AG09309 (cell line): ENCODE measurements at places on chromosomes 5 and 9.

- DNase-seq: no peak
Measured at GRCh38 chr5:137606401-137606800, 107.3 kb upstream of the SPOCK1 start.

DNA sequence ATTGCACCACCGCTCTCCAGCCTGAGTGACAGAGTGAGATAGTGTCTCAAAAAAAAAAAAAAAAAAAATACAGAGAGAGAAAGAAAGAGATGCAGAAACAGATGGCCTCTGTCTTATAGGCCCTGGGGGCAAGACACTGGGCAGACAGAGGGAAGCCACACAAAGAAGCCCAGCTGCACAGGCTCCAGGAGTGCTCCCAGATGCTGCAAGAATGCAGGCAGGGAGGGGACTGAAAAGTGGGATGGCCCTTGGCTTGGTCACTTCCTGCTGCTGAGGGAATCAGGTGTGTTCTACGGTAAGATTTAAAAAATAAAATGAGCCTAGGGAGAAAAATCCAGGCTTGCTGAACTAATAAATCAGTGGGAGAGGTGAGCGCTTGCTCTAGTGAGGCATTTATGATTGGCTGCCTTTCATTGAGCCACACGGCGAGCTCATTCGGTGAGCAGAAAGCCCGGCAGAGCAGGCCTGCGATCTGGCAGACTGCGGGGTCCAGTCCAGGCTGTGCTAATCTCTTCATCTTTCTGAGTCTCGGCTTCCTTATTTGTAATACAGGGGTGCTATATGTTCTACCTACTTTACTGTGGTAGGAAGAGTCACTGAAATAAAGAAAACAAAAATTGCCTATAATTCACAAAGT is 80.6 kb downstream of the RAD23B start:
- DNase-seq: no peak

- DNase-seq: peak; percentile 47
Measured at GRCh38 chr9:117725426-117725887, 21.3 kb downstream of the TLR4 start.

- DNase-seq: peak; percentile 25
Measured at GRCh38 chr9:79685577-79685976, 113.8 kb downstream of the TLE4 start.

GRCh38 chr5:135158982-135159381 is 125.0 kb upstream of the PITX1 start:
- DNase-seq: no peak

DNA sequence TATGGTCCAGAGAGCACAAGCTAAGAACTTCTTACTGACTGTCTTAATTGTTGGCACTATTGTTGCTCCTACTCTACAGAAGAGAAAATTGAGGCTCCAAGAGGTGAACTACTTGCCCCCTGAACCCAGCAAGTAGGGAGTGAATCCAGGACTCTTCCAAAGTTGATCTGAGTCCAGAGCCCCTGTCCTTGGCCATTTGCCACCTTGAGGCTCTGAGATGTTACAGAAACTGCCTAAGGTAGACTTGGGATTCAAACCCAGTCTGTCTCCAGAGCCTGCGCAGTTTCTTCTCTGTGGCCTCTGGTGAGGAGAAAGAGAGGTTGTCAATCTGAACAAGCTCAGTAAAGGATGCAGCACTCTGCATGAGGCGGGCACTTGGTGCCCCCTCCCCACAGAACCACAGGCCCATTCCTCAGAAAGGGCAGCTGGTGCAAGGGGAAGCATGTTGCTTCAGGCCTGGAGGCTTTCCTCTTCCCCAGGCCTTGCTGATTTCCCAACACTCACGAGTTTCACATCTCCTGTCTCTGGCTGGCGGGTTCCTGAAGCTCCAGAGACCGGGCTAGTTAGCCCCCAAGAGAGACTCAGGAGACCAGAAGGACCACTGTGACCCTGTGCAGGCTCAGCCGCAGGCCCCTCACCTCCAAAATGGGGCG is 2.9 kb upstream of the LCP2 start:
- no peak for DNase-seq

DNA sequence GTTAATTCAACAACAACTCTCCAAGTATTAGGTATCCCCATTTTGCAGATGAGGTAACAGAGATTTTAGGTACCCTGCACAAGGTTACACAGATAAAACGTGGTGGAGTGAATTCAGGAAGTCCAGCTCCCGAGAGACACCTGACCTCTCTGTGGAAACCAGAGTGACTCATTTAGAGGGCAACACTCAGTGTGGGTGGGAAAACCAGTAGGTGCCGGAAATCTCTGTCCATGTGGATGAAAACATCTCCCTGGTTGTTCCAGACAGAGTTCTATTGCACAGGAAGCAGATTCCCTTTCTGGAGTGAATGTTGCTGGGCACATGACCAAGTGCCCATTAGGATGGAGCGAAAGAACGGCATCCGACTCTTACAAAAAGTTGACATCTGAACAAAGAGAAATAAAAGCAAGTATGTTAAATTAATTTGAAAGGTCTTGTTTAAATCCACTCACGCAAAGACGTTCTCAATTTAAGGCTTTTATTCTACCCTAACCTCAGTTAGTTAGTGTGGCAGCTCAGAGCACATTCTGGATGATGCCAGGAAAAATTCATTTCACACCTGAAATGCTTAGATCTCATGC is 391.9 kb upstream of the WWC1 start:
- DNase-seq: no peak

DNA sequence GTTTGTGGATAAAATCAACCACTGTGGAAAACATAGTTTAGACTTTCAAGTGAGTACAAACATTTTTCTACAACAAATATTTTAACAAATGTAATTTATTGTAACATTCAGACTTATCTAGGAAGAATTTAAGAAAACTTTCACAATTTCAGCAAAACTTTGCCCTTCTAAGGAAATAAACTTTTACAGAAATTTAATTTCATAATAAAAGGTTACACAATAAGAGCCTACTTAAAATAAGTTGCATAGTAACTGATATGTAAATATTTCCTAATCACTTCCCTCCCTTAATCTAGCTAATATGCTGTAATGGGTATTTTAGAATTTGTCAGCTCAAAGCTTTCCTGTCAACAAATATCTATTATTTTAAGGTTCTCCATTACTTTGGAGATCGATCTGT is 1899.9 kb downstream of the MAT2B start:
- no peak for DNase-seq

DNA sequence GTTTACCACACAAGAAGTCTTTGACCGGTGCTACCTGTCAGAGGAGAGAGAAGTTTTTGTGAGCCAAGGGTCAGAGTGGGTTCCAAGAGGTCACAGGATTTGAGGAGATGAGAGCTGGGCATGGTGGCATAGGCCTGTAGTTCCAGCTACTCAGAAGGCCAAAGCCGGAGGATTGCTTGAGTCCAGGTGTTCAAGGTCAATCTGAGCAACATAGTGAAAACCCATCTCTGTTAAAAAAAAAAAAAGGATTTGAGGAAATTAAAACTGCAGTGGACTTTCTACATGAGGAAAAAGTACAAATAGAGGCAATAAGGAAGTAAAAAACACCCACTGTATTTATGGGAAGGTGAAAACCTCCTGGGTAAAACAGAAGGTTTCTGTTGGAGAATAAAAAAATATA is 63.8 kb downstream of the PHAX start:
- no peak for DNase-seq

DNA sequence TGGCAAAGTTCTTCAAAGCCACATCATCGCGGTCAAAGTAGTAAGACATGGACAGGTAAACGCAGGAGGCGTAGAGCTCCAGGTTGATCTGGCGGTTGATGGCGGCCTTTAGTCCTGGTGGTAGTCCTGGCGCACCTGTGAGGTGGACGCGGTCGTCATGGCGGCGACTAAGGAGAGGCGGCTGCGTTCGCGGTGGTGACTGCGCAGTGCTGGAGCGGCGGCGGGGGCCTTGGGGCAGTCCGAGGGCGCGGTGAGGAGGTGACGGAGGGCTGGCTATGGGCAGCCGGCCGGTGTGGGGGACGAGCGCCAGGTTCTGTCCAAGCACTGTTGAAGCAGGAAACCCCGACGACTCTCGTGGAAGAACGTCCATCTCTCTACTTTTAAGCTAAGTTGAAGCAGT is 136.8 kb downstream of the BASP1 start:
- no peak for DNase-seq

GRCh38 chr9:20373263-20373662 is 249.0 kb downstream of the MLLT3 start:
- DNase-seq: no peak

DNA sequence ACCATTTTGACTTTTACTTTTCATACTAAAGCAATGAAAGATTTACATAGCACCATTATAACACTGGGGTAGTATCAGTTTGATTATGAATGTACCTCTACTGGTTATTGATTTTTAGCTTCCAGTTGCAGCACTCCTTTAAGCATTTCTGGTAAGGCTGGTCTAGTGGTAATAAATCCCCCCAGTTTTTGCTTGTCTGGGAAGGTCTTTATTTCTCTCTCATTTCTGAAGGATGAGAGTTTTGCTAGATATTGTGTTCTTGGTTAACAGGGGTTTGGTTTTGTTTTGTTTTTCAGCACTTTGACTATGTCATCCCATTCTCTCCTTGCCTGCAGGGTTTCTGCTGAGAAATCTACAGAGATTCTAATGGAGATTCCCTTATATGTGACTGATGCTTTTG is 26.9 kb upstream of the IGFBPL1 start:
- DNase-seq: no peak

DNA sequence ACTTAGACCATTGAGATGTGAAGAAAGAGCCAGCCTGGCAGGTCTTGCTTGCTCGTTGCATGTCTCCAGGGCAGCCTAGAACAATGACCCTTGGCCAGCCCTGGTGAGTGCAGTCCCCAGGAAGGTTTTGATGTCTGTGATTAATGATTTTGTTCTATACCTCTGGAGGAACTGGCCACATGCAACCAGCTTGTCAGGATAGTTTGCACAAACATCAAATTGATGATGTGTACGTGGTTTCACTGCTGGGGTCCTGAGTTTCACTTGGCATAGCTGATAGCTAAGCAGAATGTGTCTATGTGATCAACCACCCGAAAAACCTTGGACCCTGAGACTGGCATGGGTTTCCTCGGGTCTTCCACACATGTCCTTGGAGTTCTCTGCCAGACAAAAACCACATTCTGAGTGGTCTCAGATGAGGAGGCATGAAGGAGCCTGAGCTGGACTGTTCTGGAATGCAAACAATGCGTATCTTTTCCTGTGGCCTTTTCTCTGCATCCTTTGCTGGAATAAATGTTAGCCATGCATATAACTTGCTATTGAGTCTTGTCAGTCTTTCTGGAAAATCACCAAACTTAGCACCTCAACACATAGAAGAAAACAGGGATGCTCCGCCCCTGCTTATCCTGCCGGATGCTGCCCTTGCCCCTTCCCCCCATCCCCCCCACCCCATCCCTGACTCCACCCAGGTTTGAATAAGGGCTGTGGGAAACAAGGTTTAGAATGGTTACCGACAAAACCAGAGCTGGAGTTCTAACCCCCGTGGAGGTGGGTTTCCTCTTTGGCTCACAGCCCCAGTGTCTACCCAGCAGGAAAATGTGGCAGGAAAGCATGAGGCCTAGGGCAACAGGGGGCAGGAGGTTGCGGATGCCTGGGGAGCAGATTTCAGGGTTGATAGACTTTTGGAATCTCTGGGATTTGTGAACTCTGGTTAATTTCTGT is 50.1 kb upstream of the ANKRD33B start:
- peak; percentile 50 for DNase-seq

- DNase-seq: no peak
Measured at GRCh38 chr5:133244242-133244641, 192.4 kb downstream of the HSPA4 start.

DNA sequence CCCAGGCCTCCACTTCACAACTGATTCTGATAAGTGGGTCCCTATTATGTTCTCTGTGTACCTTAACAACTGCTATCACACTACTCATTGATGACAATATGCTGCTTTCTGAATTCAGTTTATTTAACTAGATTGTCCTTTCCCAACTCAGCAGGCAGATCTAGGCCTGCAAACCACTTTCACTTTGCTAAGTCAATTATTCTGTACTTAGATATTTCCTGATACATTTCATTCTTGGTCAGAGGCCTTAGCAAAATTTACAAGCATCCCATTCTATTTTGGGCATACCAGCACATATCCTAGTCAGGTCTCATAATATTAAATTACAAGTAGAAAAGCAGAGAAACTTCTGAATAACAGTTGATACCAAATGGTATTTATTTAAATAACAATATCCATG is 235.7 kb upstream of the HAPLN1 start:
- DNase-seq: peak; percentile 24

DNA sequence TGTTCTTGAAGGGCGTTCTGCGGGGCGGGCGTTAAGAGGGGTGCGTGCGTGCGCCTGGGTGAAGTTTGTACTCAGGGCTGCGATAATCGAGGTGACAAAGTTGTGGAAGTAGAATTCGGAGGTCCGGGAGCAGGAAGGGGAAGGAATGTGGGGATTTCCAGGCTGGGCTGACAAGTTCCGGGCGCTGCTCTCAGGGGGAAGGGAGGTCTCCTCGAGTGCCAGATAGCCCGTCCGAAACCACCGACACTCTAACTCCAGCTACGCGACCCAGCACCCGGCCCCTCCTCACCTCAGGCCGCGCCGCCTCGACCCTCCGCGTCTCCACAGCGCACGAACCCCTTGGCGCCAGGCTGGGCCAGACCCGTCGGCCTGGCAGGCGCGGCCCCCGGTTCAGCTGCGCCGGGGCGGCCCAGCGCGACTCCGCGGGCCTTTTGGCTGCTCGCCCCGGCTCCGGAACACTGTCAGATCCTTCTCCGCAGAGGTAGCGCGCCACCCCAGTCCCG is at the start of gene IL6ST:
Gene IL6ST, minus strand, starts transcription at position 469 of the 503 bp plus-strand sequence. CDS start 18,685 bp downstream, outside the sequence.
- DNase-seq: no peak

- no peak for DNase-seq
Measured at GRCh38 chr5:153641183-153641688, 150.8 kb downstream of the GRIA1 start.

DNA sequence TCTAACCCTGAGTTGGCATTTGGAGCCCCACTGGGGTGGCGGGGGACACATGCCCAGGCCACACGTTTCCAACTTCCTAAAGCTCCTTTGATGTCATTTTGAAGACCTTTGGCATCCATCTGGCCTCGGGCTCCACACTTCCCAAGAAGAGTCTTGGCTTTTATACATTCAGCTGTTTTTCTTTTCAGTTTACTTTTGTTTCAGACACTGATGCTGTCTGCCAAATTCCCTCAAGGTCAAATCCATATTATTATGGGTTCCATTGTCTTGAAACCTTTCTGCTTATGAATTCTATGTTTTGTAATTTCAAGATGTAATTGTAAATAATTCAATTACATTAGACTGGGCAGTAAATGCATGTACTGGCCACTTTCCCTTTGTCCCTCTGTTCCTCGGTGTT is 23.7 kb upstream of the NFIB start:
- DNase-seq: no peak

GRCh38 chr9:136495238-136495800 is 12.5 kb upstream of the SEC16A start:
- no peak for DNase-seq

DNA sequence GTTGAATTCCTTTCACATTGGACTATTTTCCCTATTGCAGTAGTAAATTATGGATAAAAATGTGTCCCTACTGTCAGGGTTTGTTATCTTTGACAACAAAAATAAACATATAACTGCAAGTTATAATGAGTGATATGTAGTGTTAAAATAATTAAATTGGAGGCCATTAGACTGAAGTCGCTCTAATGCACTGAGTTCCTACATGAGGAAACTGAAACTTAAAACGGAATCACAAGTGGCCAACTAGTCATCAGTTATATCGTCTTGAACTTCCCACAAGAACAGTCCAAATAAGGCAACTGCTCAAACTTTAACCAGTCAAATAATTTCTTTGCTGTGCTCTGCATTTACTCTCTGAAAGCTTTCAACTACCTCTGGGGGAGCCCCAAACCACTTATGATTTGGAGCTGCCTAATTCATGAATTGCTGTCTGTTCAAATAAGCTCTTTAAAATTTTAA is 2.1 kb upstream of the IFT74 start:
- DNase-seq: peak; percentile 13
